Right renal pelvis (tissue), 4 donors: ENCODE measurements at places on chromosomes 2 and 18.

GRCh38 chr2:226274143-226274542 lies 525.5 kb downstream of the IRS1 start:
- DNase-seq, result no peak

DNA sequence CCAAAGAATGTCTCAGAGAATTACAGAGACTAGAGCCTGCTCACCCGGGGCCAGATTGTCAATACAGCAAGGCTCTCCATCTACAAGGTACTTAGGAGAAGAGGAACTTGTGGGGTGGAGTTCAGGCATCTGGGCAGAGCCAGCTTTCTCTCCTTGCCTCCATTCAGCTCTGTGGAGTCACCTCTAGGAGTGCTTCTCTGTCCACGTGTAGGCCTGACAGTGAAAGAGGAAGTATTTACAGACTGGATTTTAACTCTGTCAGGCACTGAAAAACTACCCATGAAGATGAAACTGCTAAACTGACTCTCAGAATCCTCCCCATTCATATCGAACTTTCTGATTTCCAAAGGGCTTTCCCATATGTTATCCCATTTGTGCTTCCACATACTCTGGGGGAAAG lies 315.6 kb downstream of the SETBP1 start:
- DNase-seq, result no peak

GRCh38 chr2:58535990-58536389 lies 294.9 kb upstream of the FANCL start:
- no peak for DNase-seq

DNA sequence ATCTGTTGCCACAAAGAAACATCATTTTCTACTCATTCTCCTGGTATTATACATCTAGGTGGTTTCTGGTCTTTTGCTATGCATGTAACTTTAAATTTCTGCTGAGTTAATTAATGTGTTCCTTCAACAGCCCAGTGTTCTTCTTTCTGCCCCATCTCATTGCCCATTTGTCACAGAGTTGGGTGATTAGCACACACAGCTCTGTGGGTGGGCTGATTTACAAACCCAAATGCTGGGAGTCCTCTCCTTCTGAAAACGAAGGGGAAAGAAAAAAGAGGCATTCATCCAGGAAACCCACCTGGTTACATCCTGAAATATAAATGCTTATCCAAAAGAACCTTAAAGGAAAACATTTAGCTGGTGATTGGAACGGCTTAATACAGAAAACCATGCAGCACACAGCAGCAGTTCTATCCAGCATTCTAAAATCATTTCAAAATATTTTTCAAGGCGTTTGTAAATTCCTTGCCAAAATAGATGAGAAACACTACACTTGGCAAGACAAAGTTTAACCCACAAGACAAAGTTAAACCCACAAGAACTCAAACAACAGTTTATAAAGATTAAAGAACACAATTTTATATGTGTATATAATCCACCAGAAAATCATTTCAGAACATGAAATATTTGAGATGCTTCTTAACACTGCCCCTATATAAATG lies 177.9 kb downstream of the ANTXR1 start:
- no peak for DNase-seq

- no peak for DNase-seq
Observed at GRCh38 chr2:28558918-28559317, 63.1 kb downstream of the PLB1 start.

GRCh38 chr2:42925742-42926433 lies 133.5 kb upstream of the HAAO start:
- DNase-seq, result no peak

DNA sequence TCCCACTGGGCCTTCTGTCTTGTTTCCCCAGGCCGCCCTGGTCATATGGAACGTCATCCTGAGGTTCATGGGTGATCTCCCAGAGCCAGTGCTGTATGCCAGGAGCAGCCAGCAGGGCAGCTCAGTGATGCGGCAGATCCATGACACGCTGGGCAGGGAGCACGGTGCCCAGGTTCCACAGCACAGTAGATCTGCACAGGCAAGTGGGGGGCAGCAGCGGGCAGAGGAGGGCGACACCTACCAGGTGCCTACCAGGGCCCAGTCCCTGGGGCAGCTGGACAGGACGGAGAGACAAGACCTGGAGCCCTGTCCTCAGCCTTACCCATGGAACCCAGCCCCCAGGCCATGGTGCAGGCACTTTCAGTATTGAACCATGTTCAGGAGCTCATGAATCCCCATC lies 36.1 kb upstream of the GPR17 start:
- no peak for DNase-seq

GRCh38 chr18:55497825-55498403 lies 90.1 kb downstream of the TCF4 start:
- no peak for DNase-seq

GRCh38 chr2:25698752-25699151 lies 25.4 kb upstream of the DTNB start:
- DNase-seq, result no peak

- no peak for DNase-seq
Observed at GRCh38 chr18:80241919-80242777, 5.2 kb downstream of the PARD6G start.

- no peak for DNase-seq
Observed at GRCh38 chr2:237438080-237438940, 24.3 kb upstream of the COL6A3 start.

DNA sequence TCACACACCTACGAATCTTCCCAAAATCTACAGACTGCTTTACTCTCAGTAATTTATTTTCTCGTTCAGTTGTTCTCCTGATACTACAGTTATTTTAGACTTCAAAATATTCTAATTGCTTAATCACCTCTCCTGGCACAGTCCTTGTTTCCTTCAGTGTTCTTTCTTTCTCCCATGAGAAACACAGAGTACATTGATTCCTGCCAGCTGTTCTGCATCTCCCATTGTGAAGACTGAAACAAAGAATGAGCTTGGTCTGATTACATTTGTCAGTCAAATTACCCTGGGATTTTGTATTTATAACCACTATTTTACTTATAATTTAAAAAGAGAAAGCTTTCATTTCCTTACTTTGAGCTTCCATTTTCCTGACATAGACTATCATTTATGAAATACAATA lies 63.9 kb upstream of the TANK start:
- no peak for DNase-seq

DNA sequence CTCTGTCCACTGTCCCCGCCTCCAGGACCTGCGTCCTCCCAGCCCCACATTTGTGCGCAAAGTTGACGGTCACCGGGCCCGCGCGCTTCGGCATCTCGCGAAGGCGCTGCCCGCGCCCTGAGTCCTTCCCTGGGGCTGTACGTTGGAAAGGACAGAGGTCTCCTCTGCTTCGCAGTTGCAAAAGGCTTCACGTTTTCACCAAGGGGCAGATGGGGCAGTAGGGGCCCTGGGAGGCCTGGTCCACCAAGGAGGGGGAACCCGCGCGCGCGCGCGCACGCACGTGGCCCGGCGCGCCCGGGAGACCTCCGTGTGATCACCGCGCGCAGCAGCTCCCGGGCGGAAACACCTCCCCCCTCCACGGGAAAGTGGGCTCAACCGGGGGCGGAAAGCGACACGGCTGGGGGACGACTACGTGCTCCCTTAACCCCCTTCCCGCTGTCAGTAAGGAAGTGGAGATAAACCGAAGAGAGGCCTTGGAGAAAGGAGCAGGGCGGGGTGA lies 21.9 kb downstream of the TEX44 start:
- no peak for DNase-seq

- DNase-seq, result no peak
Observed at GRCh38 chr2:72263776-72264060, 116.1 kb upstream of the CYP26B1 start.

DNA sequence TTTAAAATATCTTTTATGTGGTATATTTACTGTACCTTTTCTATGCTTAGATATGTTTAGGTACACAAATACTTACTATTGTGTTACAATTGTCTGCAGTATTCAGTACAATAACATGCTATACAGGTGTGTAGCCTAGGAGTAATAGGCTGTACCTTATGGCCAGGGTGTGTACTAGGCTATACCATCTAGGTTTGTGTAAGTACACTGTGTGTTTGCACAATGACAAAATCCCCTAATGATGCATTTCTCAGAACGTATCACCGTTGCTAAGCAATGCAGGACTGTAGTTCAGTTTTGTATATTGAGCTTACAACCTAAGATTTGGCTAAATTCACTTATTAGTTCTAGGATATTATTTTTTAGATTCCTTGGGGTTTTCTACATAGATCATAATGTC lies 332.3 kb upstream of the HS6ST1 start:
- no peak for DNase-seq

GRCh38 chr2:2850859-2851258 lies 519.8 kb upstream of the MYT1L start:
- DNase-seq, result no peak

- DNase-seq, result no peak
Observed at GRCh38 chr2:145344076-145344724, 824.3 kb upstream of the ZEB2 start.

DNA sequence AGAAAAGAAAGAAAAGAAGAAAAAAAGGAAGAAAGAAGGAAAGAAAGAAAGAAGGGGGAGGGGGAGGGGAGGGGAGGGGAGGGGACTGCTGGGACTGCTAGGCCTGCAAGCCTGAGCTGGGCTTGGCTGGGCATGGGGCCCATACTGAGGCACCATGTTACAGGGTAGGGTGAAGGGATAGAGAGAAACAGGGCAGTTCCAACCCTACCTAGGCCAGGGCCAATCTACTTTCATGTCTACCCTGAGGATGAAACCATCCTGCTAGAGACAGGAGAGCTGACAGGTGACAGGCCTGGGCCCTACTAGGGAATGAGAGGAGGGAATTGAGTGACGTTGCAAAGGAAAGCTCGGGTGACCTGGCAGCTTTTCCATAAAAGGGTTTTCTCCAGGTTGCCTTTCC lies 41.7 kb downstream of the TEX44 start:
- DNase-seq, result no peak

GRCh38 chr2:74198461-74199274 lies at the start of gene MTHFD2:
MTHFD2 (plus strand) TSS chr2:74198615; CDS start chr2:74198642, 27 bp downstream.
- peak; percentile 78 for DNase-seq

GRCh38 chr2:133657591-133657990 lies 89.3 kb upstream of the NCKAP5 start:
- DNase-seq, result no peak

- no peak for DNase-seq
Observed at GRCh38 chr2:18345848-18346247, 214.6 kb downstream of the RDH14 start.

- no peak for DNase-seq
Observed at GRCh38 chr2:226983895-226984749, 148.3 kb downstream of the RHBDD1 start.

GRCh38 chr2:46258937-46259776 lies 38.0 kb upstream of the EPAS1 start:
- DNase-seq, result no peak

DNA sequence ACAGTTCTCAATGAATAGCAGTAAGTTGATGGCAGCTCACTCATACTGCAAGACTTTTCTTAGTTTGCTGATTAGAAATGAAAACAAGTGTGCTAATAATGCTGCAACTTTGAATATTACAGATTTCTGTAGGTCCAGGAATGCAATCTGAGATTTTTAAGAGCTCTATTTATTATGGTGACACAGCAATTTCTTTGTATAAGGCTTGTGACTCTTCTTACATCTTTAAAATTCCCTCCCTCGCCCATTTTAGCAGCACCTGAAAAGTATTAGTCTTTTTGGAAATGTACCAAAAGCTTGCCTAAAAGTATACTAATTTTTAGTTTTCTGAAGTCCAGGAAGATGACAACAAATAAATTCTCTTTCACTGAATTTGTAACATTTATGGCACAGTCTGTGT lies 4.4 kb upstream of the HTR2B start:
- no peak for DNase-seq

DNA sequence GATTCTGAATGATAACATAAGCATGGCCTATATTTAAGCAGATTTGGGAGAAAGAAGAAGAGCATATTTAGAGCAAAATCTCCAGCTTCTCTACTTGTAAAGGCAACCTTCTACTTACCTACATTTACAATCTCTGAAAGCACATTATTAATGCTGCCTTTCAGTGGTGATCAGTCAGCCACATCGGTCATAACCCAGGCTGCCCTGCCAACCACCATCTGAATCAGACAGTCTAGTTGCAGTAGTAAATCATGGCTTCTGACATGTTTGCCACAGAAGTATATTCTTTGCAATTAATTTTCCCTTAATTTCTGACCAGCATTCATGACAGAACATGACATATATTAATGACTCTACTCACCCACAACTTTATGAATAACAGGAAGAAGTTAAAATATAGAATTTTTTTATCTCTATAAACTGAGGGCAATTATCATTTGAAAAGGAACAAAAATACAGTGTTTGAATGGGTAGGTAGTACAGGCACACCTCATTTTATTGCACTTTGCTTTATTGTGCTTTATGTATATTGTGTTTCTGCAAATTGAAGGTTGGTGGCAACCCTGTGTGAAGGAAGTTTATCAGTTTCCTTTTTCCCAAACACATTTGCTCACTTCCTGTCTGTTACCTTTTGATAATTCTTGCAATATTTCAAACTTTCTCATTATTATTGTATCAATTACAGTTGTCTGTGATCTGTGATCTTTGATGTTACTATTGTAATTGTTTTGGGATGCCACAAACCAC lies 531.6 kb upstream of the CHAC2 start:
- peak; percentile 4 for DNase-seq

- DNase-seq, result no peak
Observed at GRCh38 chr2:141417246-141417797, 713.5 kb downstream of the LRP1B start.

DNA sequence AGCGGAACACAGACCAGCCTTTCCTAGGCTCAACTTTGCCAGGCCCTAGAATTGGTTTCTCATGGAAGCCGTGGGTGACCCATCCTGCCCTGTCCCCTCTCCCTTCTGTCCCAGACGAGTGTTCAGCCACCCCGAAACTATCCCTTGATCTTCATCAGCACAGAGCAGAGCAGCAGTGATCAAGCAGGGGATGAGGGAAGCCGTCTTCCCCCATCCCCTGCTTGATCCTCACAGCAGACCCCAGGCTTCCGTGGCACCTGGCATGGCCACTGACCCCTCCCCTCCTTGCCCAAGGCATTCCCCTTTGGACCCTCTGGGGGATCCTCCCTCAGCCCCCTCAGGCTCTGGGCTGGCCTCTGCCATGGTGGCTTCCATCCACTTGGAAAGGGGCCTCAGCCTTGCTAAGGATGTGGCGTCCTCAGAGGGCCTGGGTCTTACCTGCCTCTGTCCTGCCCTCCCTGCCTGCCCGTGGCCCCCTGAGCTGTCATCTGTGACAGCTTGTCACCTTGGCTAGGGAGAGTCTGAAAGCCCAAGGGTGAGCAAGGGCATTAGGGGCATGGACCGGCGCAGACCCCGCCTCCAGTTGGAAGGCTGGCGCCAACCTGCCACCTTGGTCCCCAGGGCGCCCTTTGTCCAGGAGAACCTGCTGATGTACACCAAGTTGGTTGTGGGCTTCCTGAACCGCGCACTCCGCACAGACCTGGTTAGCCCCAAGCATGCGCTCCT lies 10.4 kb upstream of the CCDC74A start:
- DNase-seq, result no peak

DNA sequence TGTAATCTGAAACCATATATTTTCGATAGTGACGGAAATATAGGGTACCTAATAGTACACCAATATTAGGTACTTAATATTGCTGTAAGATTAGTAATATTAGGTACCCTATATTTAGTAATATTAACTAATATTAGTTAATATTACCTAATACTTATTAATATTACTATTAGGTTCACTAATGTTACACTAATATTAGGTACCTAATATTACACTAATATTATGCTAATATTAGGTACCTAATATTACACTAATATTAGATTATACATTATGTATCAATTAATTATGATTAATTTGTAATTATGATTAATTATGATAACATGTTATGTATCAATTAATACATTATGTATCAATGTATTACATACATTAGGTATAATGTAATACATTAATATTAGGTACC lies 518.2 kb upstream of the LRATD1 start:
- DNase-seq, result no peak

GRCh38 chr2:21270708-21271122 lies 146.9 kb downstream of the TDRD15 start:
- peak; percentile 49 for DNase-seq

- no peak for DNase-seq
Observed at GRCh38 chr18:78994000-78994399, 14.4 kb downstream of the SALL3 start.
